ENCODE measurements at places on chromosomes 4 and X. TPM values are rescaled to one million over a fixed set of nuclear protein-coding genes. Genes with fewer than 3 reads are reported as not detected.
A peak's percentile ranks its signal among the peaks of the same experiment; 100 is the strongest.

DNA sequence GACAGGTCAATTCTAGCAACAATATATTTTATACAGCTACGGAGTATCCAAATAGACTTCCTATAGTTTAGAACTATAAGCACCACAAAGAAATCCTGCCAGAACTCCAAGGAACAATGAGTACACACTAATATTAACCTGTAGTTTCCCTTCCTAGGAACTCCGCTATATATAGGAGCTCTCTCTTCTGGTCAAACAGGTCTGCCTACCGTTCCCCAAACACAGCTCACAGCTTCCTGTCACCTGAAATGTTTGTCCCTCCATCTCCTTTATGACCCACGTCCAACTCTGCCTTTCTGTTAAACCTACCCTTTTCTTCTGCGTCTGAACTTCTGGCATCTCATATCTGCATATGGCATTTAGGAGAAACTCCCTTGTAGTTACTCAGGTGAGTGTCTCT lies 10.5 kb upstream of the GJB1 start:
- DNase-seq = no peak

- DNase-seq = no peak
Observed at GRCh38 chrX:103415068-103415467, 38.7 kb downstream of the BEX3 start.

Gene FREM3
- 0.10 TPM for polyA plus RNA-seq

GRCh38 chr4:187732524-187732923 lies 263.0 kb upstream of the ZFP42 start:
- DNase-seq = no peak

Gene OPHN1
- 9.0 TPM for polyA plus RNA-seq

Gene TRPC5OS
- polyA plus RNA-seq = 0.06 TPM

DNA sequence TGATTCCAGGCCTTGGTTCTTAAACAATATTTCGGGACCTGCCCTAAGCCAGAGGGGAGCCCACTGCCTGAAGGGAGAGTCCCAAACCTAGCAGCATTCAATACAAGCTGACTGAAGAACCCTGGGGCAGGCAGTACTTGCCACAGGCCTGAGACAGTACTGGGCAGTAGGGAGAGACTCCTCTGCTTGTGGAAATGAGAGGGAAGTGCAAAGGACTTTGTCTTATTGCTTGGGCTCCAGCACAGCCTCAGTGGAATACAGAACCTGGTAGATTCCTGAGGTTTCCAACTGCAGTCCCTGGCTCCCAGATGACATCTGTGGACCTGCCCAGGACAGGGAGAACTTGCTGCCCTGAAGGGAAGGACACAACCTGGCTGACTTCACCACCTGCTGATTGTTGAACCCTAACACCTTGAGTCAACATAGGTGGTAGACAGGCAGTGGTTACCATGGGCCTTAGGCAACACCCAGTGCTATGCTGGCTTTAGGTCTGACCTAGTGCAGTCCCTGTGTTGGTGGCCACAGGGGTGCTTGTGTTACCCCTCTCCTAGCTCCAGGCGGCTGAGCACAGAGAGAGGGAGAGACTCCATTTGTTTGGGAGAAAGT lies 20.3 kb upstream of the ABCG2 start:
- DNase-seq = no peak

Gene ARSJ
- 18.9 TPM for polyA plus RNA-seq

DNA sequence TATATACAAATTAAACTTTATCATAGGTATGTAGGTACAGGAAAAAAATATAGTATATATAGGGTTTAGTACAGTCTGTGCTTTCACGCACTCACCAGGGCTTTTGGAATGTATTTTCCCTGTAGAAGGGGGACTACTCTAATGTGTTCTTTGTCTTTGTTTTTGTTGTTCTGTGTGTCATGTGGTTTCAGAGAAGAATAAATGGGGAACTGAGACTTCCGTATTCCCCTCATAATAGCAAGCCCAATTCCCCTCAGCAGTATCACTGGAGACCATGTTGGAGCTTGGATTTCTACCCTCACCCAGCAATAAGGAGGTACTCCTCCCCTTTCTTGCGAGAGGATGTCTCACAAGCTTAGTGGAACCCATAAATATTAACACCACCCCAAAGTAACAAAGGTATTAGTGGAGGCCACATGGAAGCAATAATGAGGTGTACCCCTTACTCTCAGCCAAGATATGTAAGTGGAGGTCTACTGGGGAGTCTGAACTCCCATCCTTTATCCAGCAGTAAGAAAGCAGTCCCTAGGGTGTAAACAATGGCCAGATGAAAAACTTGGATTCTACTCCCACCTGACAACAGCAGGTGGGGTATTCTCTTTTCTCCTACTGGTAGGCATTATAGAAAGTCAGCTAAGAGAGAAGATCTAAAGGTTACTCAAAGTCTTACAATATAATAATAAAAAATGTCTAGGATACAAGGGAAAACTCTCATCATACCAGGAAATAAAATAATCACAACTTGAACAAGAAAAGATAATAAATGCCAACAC lies 805.4 kb upstream of the GALNTL6 start:
- no peak for DNase-seq

GRCh38 chr4:174259580-174259979 lies 23.9 kb downstream of the FBXO8 start:
- no peak for DNase-seq

DNA sequence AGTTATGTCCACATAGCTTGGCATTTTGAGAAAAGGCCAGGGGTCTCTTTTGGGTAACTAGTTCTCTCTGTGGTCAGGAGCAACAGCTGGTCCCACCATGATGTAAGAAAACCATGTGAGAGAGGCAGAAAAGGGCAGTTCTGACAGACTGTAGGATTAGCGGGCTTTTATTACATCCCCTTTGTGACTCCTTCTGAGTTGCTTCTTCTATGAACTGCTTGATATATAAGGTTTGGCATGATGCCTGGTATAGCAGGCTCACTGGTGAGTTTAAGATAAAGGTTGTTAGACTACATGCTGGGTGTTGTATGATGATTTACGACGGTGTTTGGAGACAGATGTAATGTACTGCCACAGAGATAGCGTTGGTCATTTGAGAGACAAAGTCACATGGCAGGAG lies 2308.1 kb upstream of the AGA start:
- DNase-seq = no peak

GRCh38 chr4:78616046-78616498 lies 64.5 kb downstream of the ANXA3 start:
- DNase-seq = no peak

- no peak for DNase-seq
Observed at GRCh38 chrX:108224218-108224617, 132.6 kb downstream of the ATG4A start.

Gene NLGN4X
- polyA plus RNA-seq = 12.4 TPM

GRCh38 chr4:147136310-147136709 lies 190.6 kb upstream of the TTC29 start:
- DNase-seq = peak; percentile 60

DNA sequence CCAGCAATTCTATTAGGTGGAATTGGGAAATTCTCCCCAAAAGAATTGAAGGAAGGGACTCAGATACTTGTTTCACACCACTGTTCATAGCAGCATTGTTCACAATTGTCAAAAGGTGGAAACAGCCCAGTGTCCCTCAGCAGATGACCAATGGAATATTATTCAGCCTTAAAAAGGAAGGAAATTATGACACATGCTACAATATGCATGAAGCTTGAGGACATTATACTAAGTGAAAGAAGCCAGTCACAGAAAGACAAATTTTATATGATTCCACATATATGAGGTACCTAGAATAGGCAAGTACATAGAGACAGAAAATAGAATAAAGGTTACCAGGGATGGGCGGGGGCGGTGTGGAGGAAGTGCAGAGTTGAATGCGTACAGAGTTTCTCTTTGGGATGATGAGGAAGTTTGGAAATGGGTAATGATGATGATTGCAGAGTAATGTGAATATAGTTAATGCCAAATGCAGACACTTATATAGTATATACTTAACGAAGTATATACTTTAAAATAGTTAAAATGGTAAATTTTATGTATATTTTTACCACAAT lies 29.6 kb downstream of the DOCK11 start:
- DNase-seq = no peak

DNA sequence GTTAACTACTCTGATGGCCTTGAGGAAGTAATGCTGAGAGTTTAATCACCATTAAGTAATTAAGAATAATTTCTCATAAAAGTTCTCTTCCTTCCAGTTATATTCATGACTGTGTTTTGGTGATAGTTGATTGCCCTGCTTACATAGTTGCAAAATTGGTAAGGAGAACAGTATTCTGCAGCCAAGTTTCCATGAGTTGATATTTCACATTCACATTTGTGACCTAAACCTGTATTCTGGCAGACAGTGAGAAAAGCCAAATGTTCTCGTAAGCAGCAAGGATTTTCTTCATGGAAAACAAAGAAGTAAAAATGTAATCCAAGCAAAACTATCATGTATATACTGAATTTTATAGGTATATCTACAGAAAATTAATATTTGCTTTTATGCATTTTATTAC lies 187.8 kb upstream of the NUDT6 start:
- DNase-seq = no peak

DNA sequence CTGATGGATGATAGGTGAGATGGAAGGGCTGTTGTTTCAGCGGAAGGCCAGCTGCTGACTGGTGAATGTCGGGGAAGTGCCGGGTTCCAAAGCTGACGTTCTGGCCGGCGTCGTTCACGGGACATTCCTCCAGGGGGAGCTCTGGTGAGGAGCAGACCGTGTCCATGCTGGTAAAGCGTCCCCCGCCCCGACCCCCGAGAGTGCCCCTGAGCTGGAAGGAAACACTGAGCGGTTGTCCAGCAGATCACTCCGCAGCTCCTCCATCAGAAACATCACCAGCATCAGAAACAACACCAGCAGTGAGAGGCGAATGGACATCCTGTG lies 18.6 kb upstream of the ADRA2C start:
- DNase-seq = no peak

Gene RHOXF2B
- 0.11 TPM for polyA plus RNA-seq

DNA sequence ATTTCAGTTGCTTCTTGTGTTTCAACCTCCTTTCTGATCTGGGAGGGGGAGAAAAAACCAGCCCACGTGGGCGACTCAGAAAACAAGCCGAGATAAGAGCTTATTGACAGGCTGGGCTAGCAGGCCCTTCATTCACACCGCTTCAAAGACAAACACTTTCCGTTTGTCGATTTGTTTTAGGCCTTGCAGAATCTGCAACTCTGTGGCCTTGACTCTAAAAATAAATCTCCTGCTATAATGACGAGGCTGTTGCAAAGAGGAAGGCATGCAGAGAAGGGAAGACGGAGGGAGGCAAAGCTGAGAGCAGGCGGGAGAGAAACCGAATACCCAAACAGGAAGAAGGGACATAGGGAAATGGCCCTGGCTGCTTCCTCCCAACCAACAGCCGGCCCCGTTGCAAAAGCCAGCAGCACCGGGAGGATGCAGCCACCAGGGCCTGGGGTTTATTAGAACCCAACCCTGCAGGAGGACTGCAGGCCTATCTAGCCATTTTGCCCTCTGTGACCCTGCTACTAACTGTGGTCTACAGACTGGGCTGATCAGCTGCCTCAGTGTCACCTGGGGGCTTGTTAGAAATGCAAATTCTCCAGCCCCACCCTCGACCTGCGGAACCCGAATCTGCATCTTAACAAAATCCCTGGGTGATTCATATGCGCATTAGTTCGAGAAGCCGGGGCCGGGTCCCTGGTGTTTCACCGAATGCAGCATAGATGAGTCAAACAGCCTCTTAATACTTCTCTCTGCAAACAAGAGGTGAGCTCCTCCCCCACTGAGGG lies 325.5 kb downstream of the BCOR start:
- no peak for DNase-seq

DNA sequence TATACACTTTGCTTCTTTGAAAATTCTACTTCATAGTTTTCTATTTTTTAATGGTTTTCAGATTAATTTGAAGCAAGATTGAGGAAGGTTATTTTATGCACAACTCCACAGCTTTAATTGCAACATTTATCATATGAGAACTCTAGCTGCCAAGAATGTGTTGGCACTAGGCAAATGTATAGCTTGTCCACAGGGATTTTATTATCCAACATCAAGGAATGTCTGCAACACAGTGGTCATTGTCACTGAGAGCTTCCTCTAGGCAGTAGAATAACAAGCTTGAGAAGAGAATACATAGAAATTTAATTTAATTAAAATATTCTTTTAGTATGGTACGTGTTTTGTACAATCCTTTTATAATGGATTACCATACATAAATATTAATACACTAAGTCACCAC lies 1600.8 kb downstream of the ARAP2 start:
- DNase-seq = no peak

- no peak for DNase-seq
Observed at GRCh38 chr4:101292214-101292613, 55.1 kb downstream of the PPP3CA start.

- DNase-seq = no peak
Observed at GRCh38 chr4:84837751-84838150, 128.7 kb downstream of the WDFY3 start.

DNA sequence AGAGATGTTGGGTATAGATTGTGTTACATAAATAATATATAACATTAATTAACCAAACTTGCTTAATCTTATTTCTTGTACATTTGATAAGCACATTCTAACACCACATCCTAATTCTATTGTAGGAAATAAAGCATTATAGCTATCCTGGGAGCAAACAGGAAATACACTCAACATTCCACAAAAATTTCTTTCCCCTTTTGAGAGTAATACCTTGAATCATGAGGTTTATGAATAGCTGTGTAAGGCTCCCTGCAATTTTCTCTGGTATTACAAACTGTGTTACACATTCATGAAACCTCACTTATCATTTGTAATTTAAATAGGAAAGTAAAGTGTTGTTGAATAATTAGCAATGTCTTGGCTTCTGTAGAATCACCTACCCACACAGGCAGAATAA lies 95.1 kb downstream of the TMEM47 start:
- DNase-seq = no peak

DNA sequence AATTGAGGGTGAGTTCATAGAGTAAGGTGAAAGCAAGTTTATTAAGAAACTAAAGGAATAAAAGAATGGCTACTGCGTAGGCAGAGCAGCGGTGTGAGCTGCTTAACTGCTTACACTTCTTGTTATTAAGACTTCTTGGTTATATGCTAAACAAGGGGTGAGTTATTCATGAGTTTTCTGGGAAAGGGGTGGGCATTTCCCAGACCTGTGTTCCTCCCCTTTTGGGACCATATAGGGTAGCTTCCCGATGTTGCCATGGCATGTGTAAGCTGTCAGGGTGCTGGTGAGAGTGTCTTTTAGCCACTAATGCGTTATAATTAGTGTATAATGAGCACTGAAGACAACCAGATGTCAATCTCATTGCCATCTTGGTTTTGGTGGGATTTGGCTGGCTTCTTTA lies 126.5 kb downstream of the ARSF start:
- no peak for DNase-seq

Gene HELT
- polyA plus RNA-seq = not detected

DNA sequence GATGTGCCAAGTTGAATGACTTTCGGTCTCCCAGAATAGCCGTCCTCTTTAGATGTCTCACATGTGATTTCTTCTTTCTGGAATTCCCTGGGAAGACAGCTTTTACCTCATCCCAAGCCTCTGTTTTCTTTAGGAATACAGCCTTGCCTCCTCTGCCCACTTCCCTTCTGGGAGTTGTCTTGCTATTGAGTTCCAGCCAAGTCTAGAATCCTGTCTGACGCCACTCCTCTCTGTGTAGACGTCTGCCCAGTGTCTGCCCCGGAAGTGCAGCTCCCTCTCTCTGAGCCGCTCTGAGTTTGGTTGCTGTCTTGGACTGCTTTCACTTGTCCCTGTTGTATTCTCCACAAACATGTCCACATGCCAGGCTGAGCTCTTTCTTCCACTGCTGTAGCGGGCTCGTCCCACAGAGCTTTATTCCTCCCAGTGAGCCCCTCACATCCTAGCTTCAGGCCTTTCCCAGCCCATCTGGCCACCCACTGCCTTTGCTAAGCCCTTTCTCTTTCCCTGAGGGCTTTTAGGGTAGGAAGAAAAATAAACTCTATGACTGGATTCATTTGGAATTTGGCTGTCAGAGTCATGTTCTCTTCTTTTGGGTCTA lies 9.0 kb upstream of the IGFBP7 start:
- no peak for DNase-seq

GRCh38 chr4:8640816-8641215 lies 48.3 kb downstream of the CPZ start:
- DNase-seq = no peak

Gene ZNF732
- polyA plus RNA-seq = 2.0 TPM
